ENCODE measurements at places on chromosomes 3 and 15.

DNA sequence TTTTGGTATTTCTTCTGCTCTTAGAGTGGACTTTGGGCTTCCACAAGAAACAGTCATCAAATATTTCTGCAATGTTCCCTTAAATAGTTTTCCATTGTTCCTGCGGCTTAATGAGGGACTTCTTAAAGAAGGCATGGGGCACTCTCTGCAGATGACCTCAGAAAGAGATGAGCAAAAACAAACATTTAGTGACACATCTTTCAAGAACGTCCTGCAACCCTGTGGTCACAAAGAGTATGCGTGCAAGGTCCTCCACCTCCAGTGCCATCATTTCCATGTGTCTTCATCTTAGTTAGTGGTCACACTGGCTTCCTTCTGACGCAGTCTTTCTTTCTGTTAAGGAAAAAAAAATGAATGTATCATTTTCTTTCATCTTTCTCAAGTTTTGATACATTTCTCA lies 56.2 kb downstream of the GREM1 start:
- no peak for DNase-seq

GRCh38 chr15:80395616-80396015 lies 8.6 kb upstream of the ARNT2 start:
- no peak for DNase-seq

DNA sequence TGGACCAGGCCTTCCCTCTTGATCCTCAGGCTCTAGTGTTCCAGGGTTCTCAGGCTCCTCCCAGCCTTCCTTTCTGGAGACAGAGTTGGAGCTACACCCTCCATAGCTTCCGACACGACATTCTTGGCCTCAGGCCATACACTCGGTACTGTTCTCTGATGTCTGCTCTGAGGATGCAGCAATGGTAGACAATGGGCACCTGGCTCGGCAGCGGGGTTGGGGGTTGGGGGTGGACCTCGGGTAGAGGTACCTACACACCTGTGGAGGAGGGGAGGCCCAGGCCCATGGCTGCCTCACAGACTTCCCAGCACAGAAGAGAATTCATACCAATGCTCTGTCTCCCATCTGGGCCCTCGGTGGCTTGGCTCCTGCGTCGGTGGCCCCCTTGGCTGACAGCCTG lies 21.4 kb downstream of the CCDC13 start:
- no peak for DNase-seq

GRCh38 chr3:97928986-97929385 lies 43.2 kb downstream of the RIOX2 start:
- no peak for DNase-seq

Data from activated T-cell treated with anti-CD3 and anti-CD28 coated beads for 24 hours (primary cell).